Psoas muscle (tissue), 8 donors: ENCODE measurements at places on chromosomes 6 and 20. TPM values are rescaled to one million over a fixed set of nuclear protein-coding genes. Genes with fewer than 3 reads are reported as not detected.

PLCG1 gene
- total RNA-seq, result 22.9 TPM

PPIL1 gene
- total RNA-seq, result 38.8 TPM

LRRC1 gene
- 0.74 TPM for total RNA-seq

WDR27 gene
- total RNA-seq, result 14.4 TPM

TAGAP gene
- 0.75 TPM for total RNA-seq

KCNK17 gene
- total RNA-seq, result not detected

JAG1 gene
- total RNA-seq, result 14.4 TPM

MCCD1 gene
- total RNA-seq, result not detected
